ENCODE measurements at places on chromosomes 16 and 17.

- no peak for DNase-seq
These were observed 560.3 kb upstream of the CDH8 start for GRCh38 chr16:62596584-62596983.

- no peak for DNase-seq
These were observed 45.2 kb downstream of the CLEC16A start for GRCh38 chr16:10989559-10989958.

GRCh38 chr17:5686074-5686635, 101.8 kb upstream of the NLRP1 start:
- no peak for DNase-seq

DNA sequence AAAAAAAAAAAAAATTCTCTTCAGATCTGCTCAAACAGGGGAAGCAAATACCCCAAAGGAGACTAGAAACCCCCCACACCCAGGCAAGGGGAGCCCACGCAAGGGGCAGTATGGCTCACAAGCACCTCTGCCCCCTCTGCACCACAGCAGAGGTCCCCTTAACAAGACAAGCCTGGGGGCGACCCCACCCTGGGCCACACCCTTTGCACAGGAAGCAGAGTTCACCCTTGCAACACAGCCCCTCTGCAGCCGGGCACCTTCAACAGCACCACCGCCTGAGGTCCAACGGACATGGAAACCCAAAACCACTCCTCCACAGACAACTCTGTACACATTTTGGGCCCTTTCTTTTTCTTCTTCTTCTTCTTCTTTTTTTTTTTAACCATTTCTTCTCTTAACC, 12.8 kb downstream of the AXIN1 start:
- DNase-seq = no peak

GRCh38 chr17:58172369-58173071, 5.7 kb downstream of the OR4D2 start:
- DNase-seq = no peak

GRCh38 chr17:39599665-39600231, 8.0 kb downstream of the NEUROD2 start:
- DNase-seq = no peak

- no peak for DNase-seq
These were observed 10.8 kb upstream of the SLC46A1 start for GRCh38 chr17:28416703-28417311.

- no peak for DNase-seq
These were observed 33.8 kb upstream of the SALL1 start for GRCh38 chr16:51184702-51185433.

DNA sequence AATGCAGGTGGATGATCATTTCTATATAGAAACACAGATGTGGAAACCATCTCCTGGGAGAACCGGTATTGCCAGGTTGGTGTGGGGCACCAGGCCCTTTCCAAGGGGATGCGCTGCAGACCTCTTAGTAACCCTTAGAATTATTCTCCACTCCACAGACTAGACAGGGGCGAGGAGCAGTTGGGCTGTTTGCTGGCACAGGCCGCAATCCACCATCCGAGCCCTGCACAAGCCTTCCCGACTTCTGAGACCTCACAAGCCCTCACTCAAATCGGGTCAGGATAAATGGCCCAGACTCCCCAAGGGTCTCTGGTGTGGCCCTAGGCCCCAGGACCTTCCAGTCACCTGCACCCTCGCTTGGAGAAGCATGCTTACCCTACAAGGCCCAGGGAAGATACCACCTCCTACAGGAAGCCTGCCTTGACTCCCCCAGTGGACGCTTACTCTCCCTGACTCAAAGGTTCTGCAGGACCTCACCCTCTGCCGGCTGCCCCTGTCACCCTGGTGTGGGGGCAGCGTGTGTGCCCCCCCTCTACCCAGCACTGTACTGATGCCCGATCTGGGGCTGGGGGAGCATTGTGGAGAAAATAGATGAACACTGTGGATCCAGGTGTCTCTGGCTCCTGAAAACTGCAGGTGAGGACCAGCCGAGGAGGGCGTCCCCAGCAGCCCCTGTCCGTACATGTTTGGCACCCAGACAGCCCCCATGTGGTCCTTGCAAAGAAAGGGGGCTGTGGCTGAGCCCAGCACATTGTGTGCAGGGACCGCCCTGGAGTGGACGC, 49.8 kb upstream of the ACSF3 start:
- no peak for DNase-seq

DNA sequence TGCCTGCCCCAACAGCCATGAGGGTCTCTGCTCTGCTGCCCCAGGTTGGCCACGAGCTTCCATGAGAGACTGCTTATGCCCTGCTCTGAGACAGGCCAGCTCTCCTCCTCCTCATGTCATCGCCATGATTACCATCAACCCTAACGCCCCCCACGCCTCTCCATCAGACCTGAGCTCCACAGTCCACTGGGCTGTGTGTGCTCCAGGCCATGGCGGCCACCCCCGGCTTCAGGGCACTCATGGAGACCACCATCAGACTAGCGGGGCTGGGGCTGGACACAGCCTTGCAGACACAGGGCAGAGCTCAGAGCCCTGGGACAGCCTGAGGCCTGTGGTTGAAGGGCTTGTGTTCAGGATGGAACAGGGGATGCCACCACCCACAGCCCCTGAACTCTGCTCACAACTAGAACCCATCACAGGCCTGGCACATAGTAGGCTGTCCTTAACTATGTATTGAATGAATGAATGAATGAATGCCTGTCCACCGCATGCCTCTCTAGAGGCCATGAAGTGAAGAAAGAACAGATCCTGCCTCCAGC, 14.6 kb downstream of the CNGB1 start:
- no peak for DNase-seq

GRCh38 chr17:77677211-77677610, 281.3 kb upstream of the TNRC6C start:
- peak; percentile 19 for DNase-seq

- DNase-seq = peak; percentile 3
These were observed 650 bp downstream of the KIAA0753 start for GRCh38 chr17:6639586-6640535.

GRCh38 chr17:43784068-43784467, 3.8 kb downstream of the CFAP97D1 start:
- DNase-seq = no peak

- no peak for DNase-seq
These were observed 2285.3 kb downstream of the TP53TG3F start for GRCh38 chr16:35744726-35745125.

DNA sequence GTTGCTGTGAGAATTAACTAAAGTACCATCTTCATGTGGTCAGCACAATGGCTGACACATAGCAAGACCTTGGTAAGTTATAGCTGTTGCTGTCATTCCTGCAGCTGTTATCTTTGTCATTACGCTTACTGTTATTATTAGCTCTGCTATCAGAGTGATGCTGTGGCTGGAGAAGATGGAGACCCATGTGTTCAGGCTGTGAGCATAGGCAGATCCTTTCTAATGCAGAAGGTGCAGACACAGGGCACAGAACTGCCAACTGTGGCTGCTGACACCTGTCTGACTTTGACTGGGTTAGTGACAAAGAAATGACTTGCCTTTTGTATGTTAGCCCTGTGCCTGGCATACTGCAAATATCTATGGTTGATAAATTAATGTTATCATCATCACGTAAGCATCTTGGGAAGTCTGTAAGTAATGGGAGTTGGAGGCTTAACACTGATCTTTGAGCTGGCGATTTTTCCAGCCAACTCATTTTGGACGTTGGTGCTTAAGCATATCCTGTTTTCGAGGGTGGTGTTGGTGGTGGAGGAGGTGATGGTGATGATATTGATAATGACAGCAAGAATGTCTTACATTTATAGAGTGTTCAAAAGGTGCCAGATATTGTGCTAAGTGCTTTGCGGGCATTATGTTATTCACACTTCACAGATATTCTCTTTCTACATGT, 695.3 kb downstream of the WWOX start:
- DNase-seq = no peak

GRCh38 chr17:49521471-49522356, 26.6 kb downstream of the NGFR start:
- no peak for DNase-seq

- DNase-seq = no peak
These were observed 1.7 kb downstream of the CORO1A start for GRCh38 chr16:30184891-30185682.

DNA sequence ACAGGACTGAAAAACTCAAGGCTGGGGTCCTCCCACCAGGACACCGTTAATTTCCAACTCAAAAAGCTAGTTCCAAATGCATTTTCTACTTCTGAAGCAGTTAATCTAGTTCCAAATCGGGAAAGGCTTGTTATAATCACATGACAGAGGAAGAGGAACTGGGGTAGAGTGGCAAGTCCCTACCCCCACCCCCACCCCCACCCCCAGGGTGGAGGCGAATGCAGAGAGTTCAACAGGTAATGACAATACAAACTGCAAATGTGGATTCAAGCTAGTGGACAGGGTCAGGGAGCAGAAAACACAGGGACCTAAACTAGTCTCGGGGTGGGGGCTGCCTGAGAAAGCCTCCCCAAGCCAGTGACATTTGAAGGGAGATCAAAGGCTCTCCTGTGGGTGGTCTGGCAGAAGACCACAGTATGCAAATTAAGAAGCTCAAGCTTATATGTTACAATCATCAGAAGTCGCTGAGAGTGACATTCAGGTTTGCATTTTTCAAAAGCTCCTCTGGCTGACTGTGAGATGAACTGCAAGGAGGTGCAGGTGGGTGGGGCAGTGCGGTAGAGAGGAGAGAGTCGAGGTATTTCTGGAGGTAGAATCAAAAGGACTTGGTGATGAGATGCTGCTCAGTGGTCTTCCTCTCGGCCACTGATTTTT, 56.4 kb upstream of the SLC25A19 start:
- no peak for DNase-seq

DNA sequence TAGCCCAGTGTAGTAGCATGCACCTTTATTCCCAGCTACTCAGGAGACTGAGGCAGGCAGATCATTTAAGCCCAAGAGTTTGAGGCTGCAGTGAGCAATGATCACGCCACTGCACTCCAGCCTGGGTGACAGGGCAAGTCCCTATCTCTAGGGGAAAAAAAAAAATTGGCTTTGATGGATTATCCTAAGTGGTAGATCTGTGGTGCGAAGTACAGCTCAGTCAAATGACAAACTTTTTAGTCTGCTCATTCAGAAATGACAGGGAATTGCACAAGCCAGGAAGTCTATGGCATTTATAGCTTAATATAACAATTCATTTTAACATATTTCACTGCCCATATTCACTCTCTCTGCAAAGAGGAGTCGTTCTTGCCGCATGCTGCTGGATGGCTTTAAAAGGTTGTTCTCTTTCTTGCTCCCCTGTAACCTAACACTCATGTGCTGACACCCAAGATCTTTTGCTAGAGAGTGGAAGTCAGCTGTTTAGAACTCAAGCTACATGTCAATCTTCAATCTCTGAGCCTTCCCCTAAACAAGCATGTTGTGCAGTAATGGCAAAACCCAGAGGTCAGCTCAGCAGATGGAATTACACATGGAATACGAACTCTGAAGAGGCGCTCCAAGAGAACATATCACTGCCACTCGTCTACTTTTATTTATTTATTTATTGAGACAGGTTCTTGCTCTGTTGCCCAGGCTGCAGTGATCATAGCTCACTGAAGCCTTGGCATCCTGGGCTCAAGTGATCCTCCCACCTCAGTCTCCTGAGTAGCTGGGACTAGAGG, 32.8 kb downstream of the RNF157 start:
- no peak for DNase-seq

GRCh38 chr17:4980644-4981216, 6.7 kb downstream of the CAMTA2 start:
- no peak for DNase-seq
